ENCODE measurements at places on chromosomes 5 and 9.

DNA sequence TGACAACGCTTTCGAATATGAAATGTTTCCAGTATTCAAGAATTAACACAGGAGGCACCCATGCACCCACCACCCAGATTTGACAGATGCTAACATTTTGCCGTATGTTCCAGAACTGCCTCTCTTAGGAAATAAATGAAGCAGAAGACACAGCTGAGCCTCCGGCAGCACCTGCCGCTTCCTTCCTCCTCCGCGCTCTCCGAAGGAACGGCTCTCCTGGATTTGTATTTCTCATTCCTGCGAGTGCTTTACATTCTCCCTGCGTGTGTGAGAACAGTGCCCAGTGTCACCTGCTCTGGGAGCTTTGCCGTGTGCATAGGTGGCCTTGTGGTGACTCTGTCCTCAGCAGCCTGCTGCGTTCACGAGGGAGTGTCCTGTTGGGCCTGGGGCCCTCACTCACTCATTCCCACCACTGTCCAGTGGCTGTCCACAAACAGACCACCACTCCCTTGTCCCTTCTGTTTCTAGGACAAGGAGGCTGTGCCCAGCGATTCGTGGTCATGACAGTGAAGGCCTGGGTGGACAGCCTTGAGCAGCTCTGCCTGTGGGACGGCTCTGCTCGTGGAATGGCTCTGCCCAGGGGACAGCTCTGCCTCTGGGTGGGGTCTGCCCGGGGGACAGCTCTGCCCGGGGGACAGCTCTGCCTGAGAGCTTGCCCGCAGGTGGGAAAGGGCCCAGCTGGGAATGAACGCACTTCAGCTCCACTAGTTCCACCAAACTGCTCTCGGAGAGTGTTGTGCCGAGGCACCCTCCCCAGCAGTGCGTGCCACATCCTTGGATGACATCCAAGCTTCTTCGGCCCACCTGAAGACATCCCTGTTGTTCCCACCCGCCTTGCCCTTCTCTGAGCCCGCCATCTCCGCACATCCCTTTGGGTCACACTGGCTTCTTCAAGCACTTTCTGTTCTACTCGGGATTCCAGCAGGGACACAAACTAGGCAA is 170.5 kb upstream of the PPP1R26 start:
- no peak for DNase-seq

GRCh38 chr5:116576053-116576713 is 1.6 kb upstream of the SEMA6A start:
- DNase-seq = no peak

- no peak for DNase-seq
These were observed 244.8 kb upstream of the MPDZ start for GRCh38 chr9:13524245-13524644.

DNA sequence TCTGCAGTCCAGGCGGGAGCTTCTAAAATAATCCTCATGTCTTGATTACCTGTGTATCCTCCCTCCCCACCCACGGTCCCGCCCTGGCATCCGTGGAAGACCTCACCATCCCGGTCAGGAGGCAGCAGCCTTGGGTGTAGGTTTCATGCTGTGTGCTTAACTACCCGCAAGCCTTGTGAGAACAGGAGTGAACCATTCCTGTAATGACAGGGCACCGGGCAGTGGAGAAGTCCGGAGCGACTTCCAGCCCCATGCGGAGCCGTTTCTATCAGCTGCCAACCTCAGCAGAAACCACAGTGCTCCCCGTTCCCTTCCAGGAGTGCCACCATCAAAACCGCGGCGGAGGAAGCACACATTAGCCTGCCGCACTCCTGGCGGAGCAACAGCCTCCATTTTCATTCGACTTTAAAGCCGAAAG is 123.5 kb upstream of the LMX1B start:
- no peak for DNase-seq

- DNase-seq = no peak
These were observed 8.5 kb downstream of the SH3PXD2B start for GRCh38 chr5:172445866-172446265.

GRCh38 chr5:174082286-174082685 is 36.8 kb downstream of the NSG2 start:
- no peak for DNase-seq

GRCh38 chr5:105593011-105593760 is 2030.6 kb upstream of the NUDT12 start:
- DNase-seq = no peak

DNA sequence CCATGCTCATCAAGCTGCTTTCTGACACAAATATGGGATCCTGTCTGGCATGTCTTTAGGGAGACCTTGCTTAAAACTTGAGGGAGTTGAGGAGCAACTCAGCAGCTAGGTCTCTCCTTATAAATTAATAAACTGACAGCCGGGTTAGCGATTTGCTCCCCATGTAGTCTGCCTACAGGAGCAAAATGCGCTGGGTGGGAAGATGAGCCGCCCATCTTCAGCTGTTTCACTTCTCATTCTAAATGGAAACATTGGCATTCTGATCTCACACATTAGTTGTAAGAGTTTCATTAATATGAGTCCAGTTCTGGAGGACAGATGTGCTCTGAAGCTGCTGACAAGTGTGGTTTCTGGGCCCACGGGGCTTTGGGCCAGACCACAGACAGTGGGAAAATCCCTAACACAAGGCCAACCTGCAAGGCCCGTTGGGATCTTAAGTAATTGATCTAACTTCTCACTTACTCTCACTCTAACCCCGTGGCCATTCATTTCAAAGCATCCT is 197.0 kb downstream of the MCTP1 start:
- no peak for DNase-seq

DNA sequence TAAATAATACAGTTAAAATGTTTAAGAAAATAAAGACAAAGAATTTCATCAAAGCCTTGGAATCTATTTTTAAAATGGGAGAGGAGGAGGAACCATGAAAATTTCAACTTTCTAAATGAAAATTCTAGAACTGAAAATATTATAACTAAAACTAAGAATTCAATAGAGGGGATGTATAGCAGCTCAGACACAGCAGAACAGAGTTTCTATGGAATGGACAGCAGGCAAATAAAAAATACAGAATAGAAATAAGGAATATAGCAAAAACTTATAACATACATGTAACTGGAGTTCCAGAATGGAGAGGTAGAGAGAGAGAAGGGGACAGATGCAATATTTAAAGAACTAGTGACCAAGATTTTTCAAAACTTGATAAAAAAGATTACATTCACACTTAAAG is 1.4 kb upstream of the RANBP17 start:
- no peak for DNase-seq

DNA sequence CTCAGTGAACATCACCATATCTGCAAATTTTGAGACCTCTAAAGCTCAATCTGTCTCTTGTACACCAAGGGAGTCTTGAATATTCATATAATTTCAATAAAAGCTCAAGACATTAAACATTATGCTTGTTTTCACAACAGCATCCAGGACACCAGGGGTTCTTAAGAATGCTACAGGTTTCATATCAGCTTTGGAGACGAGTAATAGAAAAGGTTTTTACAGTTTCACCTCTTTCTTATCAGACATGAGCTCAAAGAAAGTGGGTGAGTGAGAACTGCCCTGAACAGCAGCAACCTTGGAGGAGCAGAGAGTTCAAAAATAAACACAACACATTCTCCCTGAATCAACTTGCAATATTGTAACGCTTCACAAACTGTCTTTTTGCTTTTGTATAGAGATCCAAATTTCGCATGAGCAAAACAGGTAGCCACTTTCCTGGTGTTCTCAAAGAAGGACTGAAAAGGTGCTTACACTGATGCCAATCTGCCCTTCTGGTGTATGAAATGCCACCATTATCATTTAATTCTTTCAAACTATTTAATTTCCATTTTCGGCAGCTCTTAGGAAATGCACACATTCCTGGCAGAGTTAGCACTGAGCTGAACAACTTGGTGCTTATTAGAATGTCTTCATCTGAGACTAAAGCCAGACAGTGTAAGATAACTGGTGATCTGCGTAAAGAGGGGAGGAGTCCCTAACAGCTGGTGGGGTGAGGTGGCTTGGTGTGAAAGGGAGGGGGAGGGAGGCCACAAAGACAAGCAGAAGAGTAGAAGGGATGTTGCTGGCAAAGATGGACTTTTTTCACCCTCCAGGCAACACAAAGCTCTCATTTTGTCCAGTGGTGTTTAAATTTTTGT is 535.3 kb downstream of the PDE4D start:
- no peak for DNase-seq

GRCh38 chr9:115018547-115019435 is 88.4 kb upstream of the TNFSF8 start:
- DNase-seq = no peak

DNA sequence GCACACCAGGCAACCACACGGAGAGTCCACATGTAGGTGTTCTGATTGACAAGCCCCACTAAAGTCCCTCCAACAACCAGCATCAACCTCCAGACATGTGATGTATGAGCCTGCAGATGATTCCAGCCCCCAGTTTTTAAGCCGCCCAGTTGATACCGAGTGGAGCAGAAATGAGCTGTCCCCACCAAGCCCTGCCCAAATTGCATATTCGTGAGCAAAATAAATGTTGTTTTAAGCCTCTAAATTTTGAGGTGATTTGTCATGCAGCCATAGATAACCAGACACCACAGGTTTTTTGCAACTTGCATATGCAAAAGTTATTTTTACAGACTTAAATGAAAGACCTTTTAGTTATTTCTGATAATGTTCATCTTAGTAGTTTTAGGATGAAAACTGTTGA is 187.7 kb downstream of the PIK3R1 start:
- DNase-seq = no peak

DNA sequence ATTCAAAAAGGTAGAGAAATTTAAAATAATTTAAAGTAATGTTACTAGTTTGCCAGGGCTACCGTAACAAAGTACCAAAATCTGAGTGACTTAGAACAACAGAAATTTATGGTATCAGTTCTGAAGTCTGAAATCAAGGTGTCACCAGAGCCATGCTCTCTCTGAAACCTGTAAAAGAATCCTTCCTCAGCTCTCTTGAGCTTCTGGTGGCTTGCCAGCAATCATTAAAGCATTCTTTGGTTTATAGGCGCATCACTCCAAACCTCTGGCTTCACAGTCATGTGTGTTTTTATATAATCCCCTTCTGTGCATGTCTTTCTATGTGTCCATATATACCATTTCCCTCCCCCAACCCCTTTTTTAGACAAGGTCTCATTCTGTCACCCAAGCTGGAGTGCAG is 220.3 kb downstream of the COX7C start:
- no peak for DNase-seq

DNA sequence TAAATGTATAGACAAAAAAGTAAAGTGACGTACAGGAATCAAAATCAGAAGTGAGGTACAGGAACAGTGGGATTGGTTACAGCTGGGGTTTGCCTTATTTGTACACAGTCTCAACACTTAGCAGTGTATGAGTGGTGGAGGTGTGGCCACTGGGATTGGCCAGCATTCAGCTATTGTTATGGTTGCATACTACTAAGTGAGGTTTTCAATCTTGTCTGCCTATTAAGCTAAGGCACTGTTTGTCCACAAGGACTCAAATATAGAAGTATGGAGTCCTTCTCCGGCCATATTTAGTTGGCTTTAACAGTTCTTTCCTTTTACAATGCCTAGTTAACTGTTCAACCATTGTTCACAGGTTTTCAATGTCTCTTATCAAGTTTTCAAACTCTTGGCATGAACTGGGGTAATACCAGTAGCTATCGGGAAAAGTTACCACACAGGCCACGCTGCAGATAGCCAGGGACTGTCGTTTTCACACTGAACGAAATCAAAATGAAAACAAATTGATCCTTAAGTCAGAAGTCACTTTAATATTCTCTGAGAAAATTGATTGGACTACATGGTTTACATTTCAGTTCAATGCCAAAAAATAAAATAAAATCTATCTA is 176.0 kb upstream of the FREM1 start:
- DNase-seq = no peak

GRCh38 chr5:113404269-113404668 is 30.5 kb downstream of the TSSK1B start:
- no peak for DNase-seq

- no peak for DNase-seq
These were observed 297.3 kb upstream of the RIOK2 start for GRCh38 chr5:97480313-97480712.

- DNase-seq = no peak
These were observed 24.1 kb downstream of the BICD2 start for GRCh38 chr9:92740446-92740961.

DNA sequence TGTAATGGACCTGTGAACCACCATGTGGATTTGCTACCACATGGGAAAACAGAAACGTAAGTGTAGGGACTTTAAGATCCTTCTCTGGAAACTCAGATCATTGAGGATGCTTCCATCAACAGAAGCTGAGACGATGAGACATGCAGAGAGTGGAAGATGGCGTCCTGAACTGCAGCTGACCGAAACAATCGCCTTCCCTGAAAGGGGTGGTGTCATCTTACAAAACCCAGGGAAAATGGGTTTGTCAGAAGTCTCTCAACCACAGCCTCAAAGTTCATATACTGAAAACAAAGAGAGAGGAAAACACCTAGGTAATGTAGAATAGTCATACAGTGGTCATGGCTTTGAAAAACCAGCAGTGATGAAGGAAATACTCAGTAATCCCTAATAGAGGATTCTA is 6.6 kb upstream of the PTPN3 start:
- DNase-seq = no peak

DNA sequence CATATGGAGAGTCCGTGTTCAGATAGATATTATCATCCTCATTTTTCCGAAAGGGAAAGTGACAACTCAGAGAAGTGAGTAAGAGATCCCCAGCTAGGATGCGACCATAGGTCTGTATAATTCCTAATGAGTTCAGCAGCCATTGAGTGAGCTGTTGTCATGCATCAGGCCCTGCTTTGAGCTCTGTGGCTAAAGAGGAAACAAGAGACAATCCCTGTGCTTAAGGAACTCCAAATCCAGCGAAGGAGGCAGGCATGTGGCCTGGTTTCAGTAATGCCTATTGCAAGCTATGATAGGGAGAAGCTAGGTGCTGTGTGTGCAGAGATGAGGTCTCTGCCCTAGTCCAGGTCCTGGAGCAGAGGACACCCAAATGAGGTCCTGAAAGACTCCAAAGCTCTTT is 192.8 kb downstream of the ACTL7B start:
- no peak for DNase-seq

DNA sequence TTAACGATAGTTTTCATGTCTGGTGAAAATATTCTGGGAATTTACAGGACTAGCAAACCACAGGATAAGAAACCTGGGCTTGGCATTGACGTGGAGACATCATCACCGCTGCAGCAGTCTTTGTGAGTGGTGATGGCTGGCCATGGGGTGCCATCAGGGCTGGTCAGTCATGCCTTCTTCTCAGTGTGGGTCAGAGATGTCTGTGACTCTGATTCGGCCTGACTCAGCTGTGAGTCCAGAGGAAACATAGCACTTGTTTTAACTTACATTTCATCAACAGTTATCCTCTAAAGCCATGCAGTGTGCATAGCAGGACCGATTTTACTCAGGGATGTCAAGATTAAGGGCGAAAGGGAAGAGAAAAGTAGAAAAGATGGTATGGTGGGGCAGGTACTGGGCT is 33.2 kb upstream of the CYFIP2 start:
- no peak for DNase-seq
